ENCODE measurements at places on chromosomes 7 and 10.

- DNase-seq, result no peak
Measured at GRCh38 chr10:80474941-80475340, 20.8 kb downstream of the TSPAN14 start.

DNA sequence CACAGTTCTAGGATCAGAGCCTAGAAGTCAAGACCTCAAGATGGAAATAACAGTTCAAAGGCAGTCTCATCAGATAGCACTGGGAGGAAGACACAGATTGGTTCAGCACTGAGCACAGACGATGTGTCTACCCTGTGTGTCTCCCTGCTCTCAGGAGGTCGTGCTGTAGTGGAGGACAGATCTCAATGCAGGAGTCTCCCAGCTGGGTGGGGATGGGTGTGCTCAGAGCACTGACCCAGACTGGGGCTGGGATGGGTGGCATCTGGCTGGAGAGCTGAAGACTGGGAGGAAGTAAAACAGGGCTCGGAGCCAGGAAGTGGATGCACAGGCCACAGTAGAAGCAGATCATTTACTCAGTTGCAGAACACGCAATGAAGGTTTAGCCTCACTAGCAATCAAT, 69.5 kb upstream of the GDF10 start:
- DNase-seq, result no peak

GRCh38 chr7:70696201-70696754, 435.7 kb upstream of the GALNT17 start:
- DNase-seq, result no peak

DNA sequence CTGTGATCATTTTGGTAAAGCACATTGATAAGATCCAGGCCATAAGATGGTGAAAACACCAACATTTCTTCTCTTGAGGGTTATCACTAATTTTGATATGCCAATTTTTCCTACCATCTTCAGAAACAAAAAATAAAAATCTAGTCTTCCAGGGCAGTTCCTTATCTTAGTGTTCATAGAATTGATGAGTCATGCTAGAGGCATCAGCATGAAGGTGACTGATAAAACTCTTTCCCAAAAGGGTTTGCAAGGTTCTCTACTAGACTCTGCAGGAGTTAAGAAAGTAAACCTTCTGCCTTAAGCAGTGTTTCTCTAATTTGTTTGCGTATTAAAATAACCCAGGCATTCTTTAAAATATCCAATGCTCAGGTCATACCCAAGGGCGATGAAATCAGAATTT, 483.1 kb upstream of the CNTNAP2 start:
- no peak for DNase-seq

DNA sequence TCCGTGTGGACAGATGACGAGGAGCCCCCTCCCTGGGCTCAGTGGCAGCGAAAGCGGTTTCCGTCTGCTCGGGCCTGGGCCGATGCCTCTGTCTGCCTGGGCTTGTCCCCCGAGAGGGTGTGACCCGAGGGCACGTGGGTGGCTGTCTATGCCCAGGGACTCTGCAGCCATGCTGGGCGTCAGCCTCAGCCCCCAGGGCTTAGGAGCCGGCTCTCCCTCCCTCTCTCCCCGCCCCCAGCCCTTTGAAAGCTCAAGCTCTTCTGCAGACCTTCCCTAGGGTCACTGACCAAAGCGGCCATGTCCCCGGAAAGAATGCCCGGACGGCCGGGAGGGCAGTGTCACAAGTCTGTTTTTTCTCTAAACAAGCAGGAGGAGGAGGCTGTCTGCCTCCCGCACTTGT, 7.1 kb downstream of the MICALL2 start:
- no peak for DNase-seq

DNA sequence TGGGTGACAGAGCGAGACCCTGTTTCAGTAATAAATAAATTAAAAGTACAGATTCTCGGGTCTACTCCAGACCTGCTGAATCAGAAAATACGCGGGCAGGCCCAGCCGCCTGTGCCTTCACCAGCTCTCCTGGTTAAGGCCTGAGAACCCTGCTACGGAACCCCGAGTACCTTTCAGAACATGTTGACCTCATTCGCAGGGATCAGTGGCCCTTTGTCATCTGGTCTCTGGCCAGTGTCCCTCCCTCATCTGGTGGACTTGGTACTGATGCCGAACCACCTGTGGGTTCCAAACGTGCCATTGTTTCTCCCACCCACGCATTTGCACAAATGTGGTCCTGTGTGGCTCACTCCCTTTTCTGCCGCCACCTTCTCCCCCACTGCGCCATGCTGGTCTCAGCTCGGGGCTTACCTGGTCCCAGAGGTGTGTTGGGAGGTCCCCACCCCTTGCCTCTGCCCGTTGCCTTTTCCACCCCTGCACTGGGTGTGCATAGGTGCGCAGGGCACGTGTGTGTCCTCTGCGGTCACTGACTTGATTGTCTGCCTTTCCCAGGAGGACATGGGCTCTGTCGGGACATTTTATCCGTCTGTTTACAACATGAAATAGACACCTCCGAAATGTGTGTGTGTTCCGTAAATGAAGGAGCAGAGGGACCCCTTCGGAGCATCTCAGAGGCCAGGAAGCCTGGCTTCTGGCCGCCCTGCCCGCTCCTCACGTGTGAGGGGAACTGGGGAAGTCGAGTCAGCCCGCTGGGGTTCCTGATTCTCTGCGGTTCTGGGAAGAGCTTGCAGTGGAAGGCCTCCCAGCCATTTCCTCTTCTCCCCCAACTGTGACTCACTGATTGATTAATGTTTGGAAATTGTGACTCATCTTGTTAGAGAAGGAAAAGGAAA, 135.2 kb downstream of the CUX1 start:
- DNase-seq, result no peak

- no peak for DNase-seq
Measured at GRCh38 chr10:98338318-98338717, 70.3 kb upstream of the LOXL4 start.

- no peak for DNase-seq
Measured at GRCh38 chr7:115496006-115496405, 534.6 kb downstream of the TFEC start.

DNA sequence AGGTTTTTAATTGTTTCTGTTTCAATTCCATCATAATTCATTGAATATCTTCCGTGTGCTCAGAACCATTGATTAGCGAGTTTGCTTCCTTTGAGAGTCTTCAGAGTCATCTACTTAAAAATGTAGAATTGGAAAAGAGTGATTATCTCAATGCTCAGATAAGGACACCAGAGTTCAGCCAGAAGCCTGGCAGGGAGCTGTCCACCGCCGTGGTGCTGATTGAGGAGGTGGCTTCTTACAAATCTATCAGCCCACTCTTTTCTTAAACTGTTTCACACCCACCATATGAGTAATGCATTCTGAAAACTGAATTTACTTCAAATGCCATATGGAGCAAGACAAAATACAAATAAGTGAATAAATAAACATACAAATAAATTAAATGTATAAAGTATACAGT, 79.3 kb downstream of the INSYN2A start:
- no peak for DNase-seq

GRCh38 chr7:129438839-129439651, 4.8 kb downstream of the STRIP2 start:
- peak; percentile 79 for DNase-seq

DNA sequence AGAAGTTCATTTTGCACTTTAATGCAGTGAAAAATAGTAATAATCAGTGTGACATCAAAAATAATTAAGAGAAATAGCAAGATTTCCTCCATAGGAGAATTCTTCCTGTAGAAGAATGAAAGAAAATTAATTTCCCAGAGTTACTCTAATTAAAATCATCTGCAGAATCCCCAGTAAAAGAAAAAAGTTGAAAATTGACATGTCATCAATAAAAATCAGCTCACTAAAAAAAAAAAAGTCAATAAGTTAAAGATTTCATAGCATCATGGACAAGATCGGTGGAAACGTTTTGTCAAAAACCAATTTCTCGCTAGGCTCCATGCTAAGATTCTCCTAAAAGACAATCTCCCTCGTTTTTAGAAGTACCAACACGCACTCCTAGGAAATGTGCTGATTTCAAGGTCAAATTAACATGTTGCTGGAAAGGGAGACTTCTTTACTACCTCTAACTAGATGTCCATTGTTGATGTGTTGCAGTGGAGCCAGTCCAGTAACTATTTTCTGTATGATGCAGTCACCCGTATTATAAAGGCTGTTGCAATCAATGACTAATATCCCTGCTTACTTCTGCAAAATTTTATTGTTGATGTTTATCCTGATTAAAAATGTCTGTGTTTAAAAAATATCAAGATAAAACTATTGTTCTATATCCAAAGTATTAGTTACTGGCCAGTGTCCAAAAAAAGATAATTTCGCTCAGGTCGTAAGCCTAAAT, 591.9 kb upstream of the MGMT start:
- no peak for DNase-seq

GRCh38 chr10:92087750-92088395, 164.3 kb downstream of the BTAF1 start:
- peak; percentile 50 for DNase-seq

DNA sequence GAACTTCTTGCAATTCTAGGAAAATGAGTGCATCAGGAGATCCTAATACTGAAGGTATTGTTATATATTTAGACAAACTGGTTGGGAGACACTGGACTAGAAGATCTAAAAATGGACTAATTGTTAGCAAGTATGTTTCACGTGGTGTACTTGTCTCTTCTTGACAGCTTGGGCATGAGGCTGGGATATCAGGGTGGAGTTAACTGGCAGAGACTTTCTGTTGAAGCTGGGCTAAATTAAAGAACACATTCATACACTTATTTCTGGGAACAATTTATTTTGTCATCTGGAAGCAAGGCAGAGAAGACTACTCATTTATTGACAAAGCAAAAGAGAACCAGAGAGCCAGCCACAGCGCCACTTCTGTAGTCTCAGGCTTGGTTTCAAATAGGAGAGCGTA, 25.9 kb downstream of the TYW1 start:
- DNase-seq, result no peak

GRCh38 chr7:46680147-46680546, 759.1 kb upstream of the IGFBP3 start:
- no peak for DNase-seq

DNA sequence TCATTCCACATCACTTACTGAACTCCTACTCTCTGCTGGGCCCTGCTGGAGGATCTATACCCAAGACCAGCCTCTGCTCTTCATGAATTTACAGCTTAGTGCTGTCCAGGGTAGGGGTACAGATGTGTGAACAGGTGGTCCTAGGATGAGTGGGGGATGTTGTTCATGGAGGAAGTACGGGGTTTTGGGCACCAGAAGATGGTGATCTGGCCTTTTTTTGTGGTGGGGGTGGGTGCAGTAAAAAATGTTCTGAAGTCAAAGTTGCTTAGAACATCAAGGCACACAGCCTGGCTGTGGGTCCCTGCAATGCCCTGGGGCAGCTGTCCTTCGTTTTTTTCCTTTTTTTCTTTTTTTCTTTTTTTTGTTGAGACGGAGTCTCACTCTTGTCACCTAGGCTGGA, 34.2 kb upstream of the GNA12 start:
- no peak for DNase-seq

DNA sequence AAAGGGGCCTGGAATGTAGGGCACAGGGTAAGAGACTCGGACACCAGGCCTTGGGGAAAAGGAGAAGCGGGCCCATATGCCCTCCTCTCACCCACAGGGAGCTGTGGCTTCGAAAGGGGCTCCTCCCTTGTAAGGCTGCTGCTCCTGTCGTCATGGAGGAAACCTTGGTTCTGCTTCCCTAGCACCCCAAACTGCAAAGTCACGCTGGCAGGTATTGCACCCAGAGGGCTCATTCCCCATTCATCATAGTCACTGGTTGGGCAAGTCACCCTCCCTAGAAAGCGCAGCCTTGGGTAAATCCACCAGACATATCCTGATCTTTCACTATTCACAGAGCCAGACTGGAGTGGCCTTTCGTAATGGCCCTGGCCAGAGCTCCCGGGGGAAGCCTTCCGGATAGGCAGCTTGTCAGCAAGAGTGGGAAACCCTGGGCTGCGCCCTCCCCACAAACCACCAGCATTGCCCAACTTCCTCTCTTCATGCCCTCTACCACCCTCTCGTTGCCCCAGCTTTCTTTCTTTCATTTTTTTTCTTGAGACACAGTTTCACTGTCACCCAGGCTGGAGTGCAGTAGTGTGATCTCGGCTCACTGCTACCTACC, 121.0 kb downstream of the HIP1 start:
- DNase-seq, result peak; percentile 47

DNA sequence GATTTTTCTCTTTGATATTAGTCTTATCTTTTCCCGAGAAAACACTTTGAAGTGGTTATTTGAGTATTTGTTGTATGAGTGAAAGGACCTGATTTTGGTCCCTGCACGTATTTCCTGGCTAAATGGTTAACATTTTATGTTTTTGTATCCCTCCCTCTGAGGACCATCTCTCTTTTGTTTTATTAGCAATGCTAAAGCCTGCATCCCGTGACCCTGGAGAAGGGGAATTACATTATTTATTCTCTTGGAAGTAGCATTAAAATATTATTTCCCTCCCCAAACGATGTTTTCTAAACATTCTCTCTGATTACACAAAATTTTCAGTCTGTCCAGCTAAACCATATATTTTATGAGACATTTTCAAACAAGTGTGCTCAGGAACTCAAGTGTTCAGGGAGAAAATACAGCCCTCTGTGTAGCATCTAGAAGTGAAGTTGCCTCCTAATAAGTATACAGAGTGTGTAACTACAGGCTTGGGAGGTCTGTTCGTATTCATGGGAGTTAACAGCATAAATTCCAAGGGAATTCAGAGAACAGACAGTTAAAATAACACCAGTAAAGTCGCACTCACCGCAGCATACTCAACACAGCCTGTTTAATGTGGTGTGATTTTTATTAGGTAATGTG, 163.8 kb upstream of the NPVF start:
- no peak for DNase-seq

GRCh38 chr7:149625340-149625946, 127.8 kb upstream of the ZNF746 start:
- peak; percentile 63 for DNase-seq

DNA sequence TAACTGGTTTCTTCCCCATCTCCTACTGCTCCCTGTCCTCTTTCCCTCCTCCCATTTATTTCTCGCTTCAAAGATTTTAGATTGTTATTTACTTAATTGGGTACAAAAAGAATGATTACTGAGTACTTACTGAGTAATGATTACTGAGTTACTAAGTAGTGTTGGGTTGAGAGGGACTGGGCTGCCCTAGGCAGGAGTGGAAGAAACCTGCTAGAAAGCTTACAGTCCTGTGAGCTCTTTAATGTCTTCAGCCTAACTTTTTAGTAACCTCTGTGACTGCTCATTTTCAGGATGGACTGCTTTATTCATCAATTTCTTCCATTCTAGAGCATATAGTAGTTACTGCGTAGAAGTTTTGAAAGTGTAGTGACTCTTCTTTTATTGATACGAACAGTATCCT, 7.6 kb downstream of the PHF14 start:
- DNase-seq, result no peak

DNA sequence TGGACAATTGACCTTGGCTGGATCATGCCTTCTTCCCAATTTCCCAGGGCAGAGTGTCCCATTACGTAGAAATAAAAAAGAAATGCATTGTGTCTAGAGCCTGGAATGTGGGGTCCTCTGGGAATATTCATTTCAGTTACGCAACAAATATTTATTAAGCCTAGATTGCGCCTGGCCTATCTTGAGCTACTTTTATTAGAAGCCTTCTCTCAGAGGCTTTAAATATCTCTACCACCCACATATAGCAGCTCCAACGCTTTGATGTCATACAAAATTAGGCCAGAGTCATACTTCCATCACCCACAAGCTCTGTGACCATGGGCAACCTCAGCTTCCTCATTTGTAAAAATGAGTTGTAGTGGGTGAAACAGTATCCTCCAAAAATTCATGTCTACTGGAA, 24.9 kb upstream of the CARD11 start:
- no peak for DNase-seq

GRCh38 chr10:127997937-127998336, 91.0 kb downstream of the PTPRE start:
- DNase-seq, result no peak

Data from stimulated activated CD4-positive, alpha-beta T cell treated with anti-CD3 and anti-CD28 coated beads, Interleukin-1b, Interleukin-23, amount 100 ng/mL, for 48 hours (primary cell).